Activated T-helper 2 cell treated with anti-CD3 and anti-CD28 coated beads, Interferon-gamma antibody, Interleukin-2, Interleukin-4, amounts not matched to agents 10 μg/mL and 5 μg/mL and 100 μg/mL, durations not matched to agents 14 hours and 24 hours and 36 hours (primary cell): ENCODE measurements at places on chromosomes 11 and 22.
A peak's percentile ranks its signal among the peaks of the same experiment; 100 is the strongest.

DNA sequence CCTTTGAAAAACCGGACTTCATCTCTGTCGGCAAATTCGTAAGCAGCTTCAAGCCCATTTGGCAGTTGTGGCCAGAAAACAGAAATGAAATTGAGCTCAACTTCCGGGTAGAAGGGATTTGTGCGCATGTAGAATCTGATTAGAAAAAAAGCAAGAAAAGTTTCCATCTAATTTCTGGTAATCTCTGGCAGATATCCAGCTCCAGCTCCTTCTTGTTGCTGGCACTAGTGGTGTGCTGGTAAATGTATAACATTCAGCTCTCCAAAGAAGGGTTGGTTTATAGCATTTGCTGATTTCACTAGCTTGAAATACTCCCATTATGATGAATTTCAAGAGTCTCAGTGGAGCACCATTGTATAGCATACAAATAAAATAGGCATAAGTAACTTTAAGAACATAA, 5.4 kb downstream of the MMP1 start:
- no peaks in the 10 kb centered on the region for H3K4me1 ChIP-seq
- H3K27ac ChIP-seq: no peak overlapping the region
- no peak overlapping the region for H3K4me3 ChIP-seq

DNA sequence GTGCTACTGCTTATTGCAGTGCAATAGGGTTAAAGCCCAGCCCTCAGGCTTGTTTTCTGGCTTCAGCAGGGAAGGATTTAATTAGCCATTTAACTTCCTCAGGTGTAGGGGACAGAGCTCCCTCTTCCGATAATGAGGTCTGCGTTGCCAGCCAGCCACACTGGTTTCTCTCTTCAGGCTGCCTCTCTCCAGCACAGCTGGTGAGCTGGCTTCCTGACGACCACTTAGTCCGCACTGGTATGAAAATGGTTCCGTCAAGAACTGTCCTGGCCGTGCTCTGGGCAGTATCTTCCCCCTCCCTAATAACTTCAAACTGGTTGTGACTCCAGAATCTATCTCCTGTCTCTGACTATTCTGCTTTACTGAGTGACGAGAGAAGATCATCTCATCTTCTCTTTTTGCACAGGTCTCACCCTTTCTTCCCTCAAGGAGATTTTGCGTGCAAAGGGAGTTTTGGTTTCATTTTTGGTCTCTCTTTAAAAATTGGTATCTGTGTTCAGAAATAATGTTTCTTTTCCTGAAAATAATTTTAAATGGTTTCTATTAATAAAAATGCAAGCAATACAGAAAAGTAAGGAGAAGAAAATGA, 49.2 kb downstream of the CNTN5 start:
- H3K4me1 ChIP-seq: peaks cover 4% of the 10 kb centered on the region

DNA sequence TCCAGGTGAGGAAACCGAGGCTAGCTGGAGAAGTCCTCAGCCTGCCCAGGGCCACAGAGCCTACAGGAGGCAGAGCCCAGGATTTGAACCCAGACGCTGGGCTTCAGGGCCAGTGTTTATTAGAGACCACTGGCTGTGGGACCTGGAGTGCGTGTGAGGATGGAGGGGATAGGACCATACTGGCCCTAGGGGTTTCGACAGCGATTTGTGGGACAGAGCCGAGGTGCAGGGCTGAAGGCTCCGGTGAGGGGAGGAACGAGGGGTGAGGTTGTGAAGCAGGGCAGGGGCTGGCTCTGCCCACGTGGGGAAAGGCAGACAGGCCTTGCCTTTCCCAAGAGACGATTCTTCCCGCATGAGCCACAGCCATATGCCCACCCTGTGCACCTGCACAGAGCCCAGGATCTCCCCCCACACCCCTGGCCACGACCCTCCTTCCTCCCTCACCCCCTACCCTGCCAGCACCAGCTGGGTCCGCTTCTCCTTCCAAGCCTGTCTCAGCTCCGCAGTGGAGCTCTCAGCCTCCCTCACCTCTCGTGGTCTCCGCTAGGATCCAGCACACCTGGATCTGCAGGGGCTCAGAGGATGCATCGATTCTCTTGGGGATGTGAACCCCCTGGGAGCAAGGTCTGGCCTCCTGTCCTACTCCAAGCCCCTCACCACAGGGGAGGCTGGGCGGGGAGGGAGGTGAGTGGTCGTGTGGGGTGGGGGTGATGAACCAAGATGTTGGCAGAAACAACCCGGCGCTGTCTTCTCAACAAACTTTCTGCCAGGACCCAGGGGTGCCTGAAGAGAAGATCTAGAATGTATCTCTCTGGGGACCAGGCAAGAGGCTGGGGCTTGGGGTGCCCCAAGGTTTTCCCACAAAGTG, 58.4 kb downstream of the RTL6 start:
- DNase-seq: no peak
- no peak overlapping the region for H3K27ac ChIP-seq
- H3K4me3 ChIP-seq: no peak overlapping the region
- no peaks in the 10 kb centered on the region for H3K36me3 ChIP-seq
- H3K4me1 ChIP-seq: no peaks in the 10 kb centered on the region

- peaks cover 2% of the 10 kb centered on the region for H3K27me3 ChIP-seq
- no peak overlapping the region for H3K27ac ChIP-seq
- peaks cover 2% of the 10 kb centered on the region for H3K4me1 ChIP-seq
- no peak overlapping the region for H3K4me3 ChIP-seq
Measured at GRCh38 chr11:8217926-8218325, 45.8 kb downstream of the LMO1 start.

GRCh38 chr11:79543101-79543500, 102.3 kb upstream of the TENM4 start:
- no peaks in the 10 kb centered on the region for H3K36me3 ChIP-seq
- no peaks in the 10 kb centered on the region for H3K27me3 ChIP-seq
- no peaks in the 10 kb centered on the region for H3K4me1 ChIP-seq
- H3K27ac ChIP-seq: no peak overlapping the region

DNA sequence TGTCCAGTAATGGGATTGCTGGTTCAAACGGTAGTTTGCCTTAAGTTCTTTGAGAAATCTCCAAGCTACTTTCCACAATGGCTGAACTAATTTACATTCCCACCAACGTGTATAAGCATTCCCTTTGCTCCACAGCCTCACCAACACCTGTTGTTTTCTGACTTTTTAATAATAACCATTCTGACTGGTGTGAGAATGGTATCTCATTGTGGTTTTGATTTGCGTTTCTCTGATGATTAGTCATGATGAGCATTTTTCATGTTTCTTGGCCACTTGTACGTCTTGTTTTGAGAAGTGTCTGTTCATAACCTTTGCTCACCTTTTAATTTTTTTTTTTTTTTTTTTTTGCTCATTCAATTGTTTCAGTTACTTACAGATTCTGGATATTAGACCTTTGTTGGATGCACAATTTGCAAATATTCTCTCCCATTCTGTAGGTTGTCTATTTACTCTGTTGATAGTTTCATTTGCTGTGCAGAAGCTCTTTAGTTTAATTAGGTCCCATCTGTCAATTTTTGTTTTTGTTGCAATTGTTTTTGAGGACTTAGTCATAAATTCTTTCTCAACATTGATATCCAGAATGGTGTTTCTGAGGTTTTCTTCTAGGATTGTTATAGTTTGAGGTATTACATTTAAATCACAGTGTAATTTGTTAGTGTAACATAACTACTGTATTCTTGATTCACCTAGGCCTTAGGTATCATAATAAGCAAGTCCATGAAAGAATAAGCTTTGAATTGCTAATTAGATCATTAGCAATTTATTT, 33.0 kb downstream of the CCDC34 start:
- H3K27ac ChIP-seq: no peak overlapping the region
- H3K36me3 ChIP-seq: no peaks in the 10 kb centered on the region
- H3K4me1 ChIP-seq: no peaks in the 10 kb centered on the region
- no peak for DNase-seq
- no peak overlapping the region for H3K4me3 ChIP-seq

DNA sequence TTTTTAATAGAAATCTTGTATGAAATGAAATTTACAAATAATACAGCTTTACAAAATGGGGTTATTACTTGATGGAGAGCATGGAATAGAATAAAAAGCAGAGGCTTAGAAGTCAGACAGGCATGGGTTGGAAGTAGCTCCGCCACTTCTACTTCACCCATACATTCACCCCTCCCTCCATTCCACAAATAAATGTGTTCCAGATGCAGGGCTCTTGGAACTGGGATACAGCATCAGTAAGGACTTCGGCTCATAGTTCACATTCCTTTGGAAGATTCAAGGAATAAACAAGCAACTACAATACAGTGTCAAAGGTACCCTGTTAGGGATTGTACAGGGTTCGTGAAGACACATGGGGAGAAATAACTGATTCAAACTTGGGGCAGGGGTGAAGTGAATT, 156.8 kb downstream of the WNT11 start:
- no peaks in the 10 kb centered on the region for H3K4me1 ChIP-seq
- no peak overlapping the region for H3K27ac ChIP-seq
- no peaks in the 10 kb centered on the region for H3K27me3 ChIP-seq
- no peak for DNase-seq
- H3K36me3 ChIP-seq: peaks cover 26% of the 10 kb centered on the region
- no peak overlapping the region for H3K4me3 ChIP-seq

- H3K4me3 ChIP-seq: no peak overlapping the region
- peak overlapping the region; percentile 86 for H3K27ac ChIP-seq
- H3K27me3 ChIP-seq: no peaks in the 10 kb centered on the region
- peaks cover 76% of the 10 kb centered on the region for H3K36me3 ChIP-seq
- DNase-seq: no peak
Measured at GRCh38 chr11:68551223-68551622, 90.7 kb downstream of the PPP6R3 start.

GRCh38 chr22:23751441-23751996, 607 bp upstream of the ZNF70 start:
- H3K4me3 ChIP-seq: peak overlapping the region; percentile 71
- no peak overlapping the region for H3K27ac ChIP-seq
- peaks cover 15% of the 10 kb centered on the region for H3K4me1 ChIP-seq
- DNase-seq: no peak
- no peaks in the 10 kb centered on the region for H3K36me3 ChIP-seq

DNA sequence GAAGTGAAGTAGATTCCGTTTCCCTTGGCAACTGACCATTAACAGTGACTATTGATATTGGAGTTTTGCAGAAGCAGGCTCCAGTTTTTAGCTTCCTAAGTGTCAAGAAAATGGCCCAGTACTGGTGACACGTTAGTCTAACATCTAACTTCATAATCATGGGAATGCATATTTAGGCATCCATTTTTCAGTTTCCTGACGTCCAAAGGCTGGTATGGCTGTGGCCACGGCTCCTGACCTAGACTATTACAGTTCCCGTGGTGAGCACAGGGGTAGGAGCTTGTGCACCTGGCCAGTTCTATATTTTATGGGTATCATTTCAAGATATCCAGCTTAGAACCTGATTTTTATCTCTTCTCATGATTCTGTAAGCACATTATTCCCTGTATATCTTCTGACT, 323.8 kb downstream of the GUCY1A2 start:
- no peak overlapping the region for H3K27ac ChIP-seq
- H3K4me3 ChIP-seq: no peak overlapping the region
- no peaks in the 10 kb centered on the region for H3K27me3 ChIP-seq
- no peaks in the 10 kb centered on the region for H3K36me3 ChIP-seq

GRCh38 chr11:43907028-43907975, 26.7 kb downstream of the ALKBH3 start:
- no peak overlapping the region for H3K4me3 ChIP-seq
- peaks cover 56% of the 10 kb centered on the region for H3K36me3 ChIP-seq
- H3K4me1 ChIP-seq: peaks cover 13% of the 10 kb centered on the region
- no peak overlapping the region for H3K27ac ChIP-seq

- H3K27ac ChIP-seq: no peak overlapping the region
- H3K4me3 ChIP-seq: no peak overlapping the region
- peaks cover 2% of the 10 kb centered on the region for H3K4me1 ChIP-seq
Measured at GRCh38 chr11:123325533-123325932, 104.5 kb upstream of the GRAMD1B start.

- no peak for DNase-seq
- H3K4me3 ChIP-seq: no peak overlapping the region
- peaks cover 2% of the 10 kb centered on the region for H3K36me3 ChIP-seq
- peaks cover 37% of the 10 kb centered on the region for H3K27me3 ChIP-seq
- peaks cover 65% of the 10 kb centered on the region for H3K4me1 ChIP-seq
Measured at GRCh38 chr11:114080769-114081168, 21.3 kb downstream of the ZBTB16 start.

- no peaks in the 10 kb centered on the region for H3K4me1 ChIP-seq
- peak; percentile 31 for DNase-seq
- H3K36me3 ChIP-seq: no peaks in the 10 kb centered on the region
- H3K27me3 ChIP-seq: peaks cover 5% of the 10 kb centered on the region
- no peak overlapping the region for H3K27ac ChIP-seq
- H3K4me3 ChIP-seq: peak overlapping the region; percentile 49
Measured at GRCh38 chr11:77127235-77127911, 673 bp upstream of the MYO7A start.

GRCh38 chr11:115919341-115920091, 415.3 kb upstream of the CADM1 start:
- peak overlapping the region; percentile 97 for H3K27ac ChIP-seq
- H3K36me3 ChIP-seq: no peaks in the 10 kb centered on the region
- H3K4me3 ChIP-seq: peak overlapping the region; percentile 53
- H3K27me3 ChIP-seq: no peaks in the 10 kb centered on the region

GRCh38 chr22:44361391-44362126, 48.8 kb upstream of the SHISAL1 start:
- H3K36me3 ChIP-seq: no peaks in the 10 kb centered on the region
- no peaks in the 10 kb centered on the region for H3K4me1 ChIP-seq
- H3K4me3 ChIP-seq: no peak overlapping the region

GRCh38 chr11:11876458-11876857, 34.7 kb downstream of the USP47 start:
- peaks cover 18% of the 10 kb centered on the region for H3K4me1 ChIP-seq
- no peaks in the 10 kb centered on the region for H3K27me3 ChIP-seq
- DNase-seq: no peak
- H3K4me3 ChIP-seq: no peak overlapping the region
- H3K27ac ChIP-seq: no peak overlapping the region

- H3K36me3 ChIP-seq: no peaks in the 10 kb centered on the region
- no peaks in the 10 kb centered on the region for H3K27me3 ChIP-seq
- no peak overlapping the region for H3K27ac ChIP-seq
- DNase-seq: no peak
- no peak overlapping the region for H3K4me3 ChIP-seq
- peaks cover 8% of the 10 kb centered on the region for H3K4me1 ChIP-seq
Measured at GRCh38 chr22:40027191-40028097, 32.7 kb downstream of the FAM83F start.

DNA sequence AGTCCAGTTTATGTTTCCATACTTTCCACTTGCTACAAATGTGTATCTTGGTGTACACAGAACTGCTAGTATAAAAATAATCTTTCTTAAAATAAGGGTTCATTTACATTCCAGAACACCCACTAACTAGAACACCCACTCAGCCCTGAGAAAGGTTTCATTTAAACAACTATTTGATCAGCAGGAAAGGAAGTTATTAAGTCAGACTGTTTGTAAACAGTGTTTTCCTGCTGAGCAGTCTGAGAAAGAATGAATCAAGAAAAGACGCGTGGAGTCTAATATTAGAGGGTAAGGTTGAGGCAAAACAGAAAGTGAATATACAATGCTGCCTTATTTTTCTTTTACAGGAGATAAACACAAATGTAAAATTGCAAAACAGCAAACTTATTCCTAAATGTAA, 32.7 kb downstream of the NARS2 start:
- no peak overlapping the region for H3K27ac ChIP-seq
- H3K4me3 ChIP-seq: no peak overlapping the region
- DNase-seq: no peak
- H3K4me1 ChIP-seq: peaks cover 12% of the 10 kb centered on the region
- H3K36me3 ChIP-seq: peaks cover 64% of the 10 kb centered on the region
